Activated naive CD4-positive, alpha-beta T cell (primary cell): ENCODE measurements at places on chromosomes 12 and 14.

GRCh38 chr12:1977109-1977508 is 27.1 kb downstream of the DCP1B start:
- no peak for DNase-seq

DNA sequence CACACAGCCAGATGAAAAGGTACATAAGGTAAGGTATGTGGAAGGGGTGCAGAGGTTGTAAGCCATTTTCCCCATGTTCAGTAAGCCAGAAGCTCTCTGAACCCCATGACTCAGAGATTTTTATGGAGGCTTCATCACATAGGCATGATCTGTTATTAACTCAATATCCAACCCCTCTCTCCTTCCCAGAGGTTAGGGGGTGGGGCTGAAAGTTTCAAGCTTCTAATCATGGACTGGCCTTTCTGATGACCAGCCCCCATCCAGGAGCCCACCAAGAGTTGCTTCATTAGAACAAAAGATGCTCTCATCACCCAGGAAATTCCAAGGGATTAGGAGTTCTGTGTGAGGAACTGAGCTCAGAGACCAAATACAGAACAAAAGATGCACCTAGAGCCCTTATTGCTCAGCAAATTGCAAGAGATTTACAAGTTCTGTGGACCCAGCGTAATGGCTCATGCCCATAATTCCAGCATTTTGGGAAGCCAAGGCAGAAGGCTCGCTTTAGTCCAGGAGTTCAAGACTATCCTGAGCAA is 103.2 kb upstream of the DAAM1 start:
- DNase-seq: no peak

GRCh38 chr12:12736759-12737676 is 19.9 kb downstream of the CDKN1B start:
- DNase-seq: no peak

- no peak for DNase-seq
These were observed 5.9 kb upstream of the TMEM119 start for GRCh38 chr12:108603743-108604142.

DNA sequence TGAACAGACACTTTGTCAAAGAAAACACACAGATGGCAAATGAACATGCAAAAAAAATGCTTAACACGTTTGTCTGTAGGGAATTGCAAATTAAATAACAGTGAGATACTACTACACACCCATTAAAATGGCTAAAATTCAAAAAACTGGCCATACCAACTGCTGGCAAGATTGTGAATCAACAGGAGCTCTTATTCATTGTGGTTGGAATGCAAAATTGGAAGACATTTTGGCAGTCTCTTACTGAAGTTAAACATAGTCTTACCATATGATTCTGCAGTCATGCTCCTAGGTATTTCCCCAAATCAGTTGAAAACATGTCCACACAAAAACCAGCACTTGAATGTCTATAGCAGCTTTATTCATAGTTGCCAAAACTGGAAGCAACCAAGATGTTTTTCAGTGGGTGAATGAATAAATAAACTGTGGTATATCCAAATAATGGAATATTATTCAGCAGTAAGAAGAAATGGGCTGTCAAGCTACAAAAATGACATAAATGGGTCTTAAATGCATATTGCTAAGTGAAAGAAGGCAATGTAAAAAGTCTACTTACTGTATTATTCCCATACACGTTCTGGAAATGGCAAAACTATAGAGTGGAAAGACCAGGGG is 91.4 kb downstream of the PLEKHA5 start:
- DNase-seq: no peak

DNA sequence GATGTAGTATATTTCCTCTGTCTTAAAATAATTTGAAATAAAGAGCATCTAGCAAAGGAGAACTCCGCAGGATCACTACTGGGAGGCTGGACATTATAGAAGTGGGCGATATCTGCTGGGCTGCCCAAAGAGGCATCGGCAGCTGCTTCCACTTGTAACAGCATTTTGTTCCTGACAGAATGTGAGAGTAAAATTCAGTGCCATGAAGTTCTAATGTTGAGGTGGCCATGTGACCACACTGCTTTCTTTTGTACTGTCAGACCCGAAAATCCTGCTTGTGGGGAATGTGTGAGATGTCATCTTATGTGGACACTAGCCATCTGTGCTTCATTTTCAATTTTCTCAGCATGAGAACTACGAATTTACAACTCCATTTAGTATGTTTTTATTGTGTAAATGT is 151.9 kb downstream of the ACSS3 start:
- DNase-seq: no peak

DNA sequence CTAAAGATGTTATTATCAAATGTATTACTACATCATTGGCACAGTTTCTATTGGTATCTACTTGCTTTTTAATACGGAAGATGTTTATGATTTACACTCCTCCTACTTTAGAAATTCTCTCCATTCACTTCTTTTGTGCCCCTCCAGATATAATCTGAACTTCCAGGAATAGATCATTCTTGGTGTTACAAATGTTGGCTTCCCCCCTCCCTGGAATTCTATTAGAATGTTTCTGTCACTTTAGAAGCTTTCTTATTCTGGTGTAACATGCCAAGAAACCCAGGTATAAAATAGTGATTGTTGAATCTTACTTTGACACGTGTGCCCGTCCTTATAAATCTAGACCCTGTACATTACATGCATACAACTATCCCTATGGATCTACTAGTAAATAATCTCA is 1.2 kb upstream of the WDR20 start:
- DNase-seq: no peak

GRCh38 chr12:116968986-116969385 is 58.2 kb downstream of the FBXW8 start:
- DNase-seq: no peak

DNA sequence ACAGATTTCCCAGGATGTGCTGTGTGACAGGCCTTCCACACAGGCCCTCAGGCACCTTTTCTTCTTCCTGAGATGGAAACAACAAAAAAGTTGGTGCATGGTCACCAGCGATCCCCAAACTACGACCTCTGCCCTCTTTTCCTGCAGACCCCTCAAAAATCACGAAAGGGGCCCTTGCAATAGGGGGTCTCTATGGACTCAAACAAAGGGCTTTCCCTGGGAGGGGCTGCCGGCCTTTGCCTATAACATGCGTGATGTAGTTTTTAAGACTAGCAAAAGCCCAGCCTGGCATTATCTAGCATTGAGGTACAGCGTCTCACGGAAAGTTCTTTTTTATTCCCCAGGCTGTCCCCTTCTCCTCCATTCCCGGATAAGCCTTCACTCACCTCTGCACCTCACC is 71.2 kb downstream of the DIO3 start:
- no peak for DNase-seq

GRCh38 chr14:95225251-95225887 is 68.0 kb upstream of the DICER1 start:
- no peak for DNase-seq

GRCh38 chr12:16474801-16475200 is 127.4 kb downstream of the MGST1 start:
- no peak for DNase-seq

DNA sequence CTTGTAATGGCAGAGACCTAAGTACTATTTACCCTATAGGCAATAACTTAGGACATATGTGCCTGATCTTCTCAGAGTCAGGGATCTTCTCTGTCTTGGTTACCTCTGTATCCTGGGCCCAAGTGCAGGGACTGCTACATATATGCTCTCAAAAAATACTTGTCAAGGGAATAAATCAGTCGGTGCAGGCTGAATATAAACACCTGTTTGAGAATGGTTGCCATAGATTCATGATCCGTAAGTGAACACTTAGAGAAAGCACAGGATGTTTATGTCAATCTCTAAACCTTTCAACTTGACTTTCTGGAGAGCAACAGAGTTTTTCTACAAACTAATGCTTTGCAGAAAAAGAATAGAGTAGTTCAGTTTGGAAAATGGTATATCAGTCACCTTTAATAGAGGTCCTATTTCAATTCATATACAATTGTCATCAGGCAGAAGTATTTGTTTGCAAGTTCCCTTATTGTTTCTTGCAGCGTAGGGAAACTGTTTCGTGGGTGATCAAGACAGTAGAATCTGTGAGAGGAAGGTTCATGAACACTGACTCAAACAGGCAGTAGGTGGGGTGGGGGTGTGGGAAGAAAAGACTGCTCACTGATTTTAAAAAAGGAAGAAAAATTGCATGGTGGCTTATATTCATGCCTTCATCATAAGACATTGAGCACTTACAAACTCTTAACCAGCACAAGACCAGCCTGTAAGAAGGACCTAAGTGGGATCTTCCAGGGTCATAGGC is 6.0 kb upstream of the UBE2N start:
- no peak for DNase-seq

DNA sequence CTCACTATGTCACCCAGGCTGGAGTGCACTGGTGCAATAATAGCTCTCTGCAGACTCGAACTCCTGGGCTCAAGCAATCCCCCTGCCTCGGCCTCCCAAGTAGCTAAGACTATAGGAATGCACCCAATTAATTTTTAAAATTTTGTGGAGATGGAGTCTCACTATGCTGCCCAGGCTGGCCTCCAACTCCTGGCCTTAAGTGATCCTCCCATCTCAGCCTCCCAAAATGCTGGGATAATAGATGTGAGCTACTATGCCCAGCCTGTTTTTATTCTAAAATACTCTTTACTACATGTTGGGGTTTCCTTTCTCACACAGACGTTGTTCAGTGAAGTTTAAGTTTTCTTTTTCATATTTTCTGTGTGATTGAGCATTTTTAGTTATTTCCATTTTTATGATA is 60.9 kb upstream of the DUSP6 start:
- no peak for DNase-seq

DNA sequence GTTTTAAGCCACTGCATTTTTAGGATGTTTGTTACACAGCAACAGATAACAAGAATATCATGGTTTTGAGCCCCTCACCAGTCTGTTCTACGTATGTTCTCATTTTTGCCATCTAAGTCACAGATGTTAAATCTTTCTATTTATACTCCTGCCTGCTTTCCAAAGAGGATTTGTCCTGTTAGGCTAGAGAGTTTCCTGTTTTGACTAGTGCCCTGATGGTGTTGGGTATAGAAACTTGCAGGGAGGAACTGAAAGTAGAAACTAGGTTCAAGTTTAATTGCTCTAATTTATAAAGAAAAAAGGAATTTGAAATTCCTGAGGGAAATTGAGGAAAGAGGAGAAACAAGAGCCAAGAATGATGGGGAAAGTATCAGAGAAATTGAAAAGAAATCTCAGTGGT is 74.4 kb upstream of the COCH start:
- no peak for DNase-seq

DNA sequence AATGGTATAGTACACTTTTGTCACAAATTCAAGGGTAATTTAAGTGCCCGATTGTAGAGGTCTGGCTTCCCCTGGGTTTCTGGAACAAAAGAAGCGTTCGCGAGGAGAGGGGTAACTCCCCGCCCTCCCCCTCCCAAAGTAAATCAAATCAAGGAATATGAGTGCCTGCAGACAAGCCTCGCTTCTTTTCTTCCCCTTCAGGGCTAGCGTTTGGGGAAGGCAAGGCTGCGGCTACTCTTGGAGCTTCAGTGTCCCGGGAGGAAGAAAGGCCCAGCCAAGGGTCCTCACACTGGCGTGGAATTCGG is 456 bp upstream of the TMPO start:
- DNase-seq: no peak

GRCh38 chr14:60654334-60654821 is 5.1 kb upstream of the SIX1 start:
- DNase-seq: no peak

DNA sequence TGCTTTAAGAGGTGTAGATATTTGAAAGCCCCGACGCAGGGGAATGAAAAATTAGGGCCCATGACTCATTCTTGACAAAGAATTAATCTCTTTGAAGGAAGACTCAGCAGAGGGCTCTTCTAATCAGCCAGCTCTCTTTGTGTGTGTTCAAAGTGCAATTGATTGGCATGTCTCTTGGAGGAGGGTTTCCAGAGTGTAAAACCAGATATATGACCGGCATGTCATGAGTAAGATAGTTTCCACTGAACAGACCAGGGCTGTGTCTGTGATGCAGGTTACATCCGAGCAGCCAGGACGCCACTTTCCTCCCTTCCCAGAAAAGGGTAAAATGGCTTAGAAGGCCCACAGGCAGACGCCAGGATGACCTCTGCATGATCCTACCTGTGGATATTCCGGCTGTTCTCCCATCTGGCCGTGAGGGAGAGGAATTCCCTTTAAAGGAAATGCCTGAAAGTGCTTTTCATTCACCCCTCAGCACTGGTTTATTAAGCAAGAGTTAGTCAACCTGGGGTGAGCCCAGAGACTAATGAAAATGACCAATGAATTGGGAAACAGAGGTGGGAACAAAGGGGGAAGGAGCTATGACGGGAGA is 7.2 kb upstream of the KRT75 start:
- no peak for DNase-seq

GRCh38 chr14:55580470-55581341 is 699 bp downstream of the KTN1 start:
- peak; percentile 19 for DNase-seq

GRCh38 chr14:95260537-95261361 is 59.0 kb downstream of the CLMN start:
- no peak for DNase-seq

- no peak for DNase-seq
These were observed 40.8 kb upstream of the SPTLC2 start for GRCh38 chr14:77657280-77657679.

DNA sequence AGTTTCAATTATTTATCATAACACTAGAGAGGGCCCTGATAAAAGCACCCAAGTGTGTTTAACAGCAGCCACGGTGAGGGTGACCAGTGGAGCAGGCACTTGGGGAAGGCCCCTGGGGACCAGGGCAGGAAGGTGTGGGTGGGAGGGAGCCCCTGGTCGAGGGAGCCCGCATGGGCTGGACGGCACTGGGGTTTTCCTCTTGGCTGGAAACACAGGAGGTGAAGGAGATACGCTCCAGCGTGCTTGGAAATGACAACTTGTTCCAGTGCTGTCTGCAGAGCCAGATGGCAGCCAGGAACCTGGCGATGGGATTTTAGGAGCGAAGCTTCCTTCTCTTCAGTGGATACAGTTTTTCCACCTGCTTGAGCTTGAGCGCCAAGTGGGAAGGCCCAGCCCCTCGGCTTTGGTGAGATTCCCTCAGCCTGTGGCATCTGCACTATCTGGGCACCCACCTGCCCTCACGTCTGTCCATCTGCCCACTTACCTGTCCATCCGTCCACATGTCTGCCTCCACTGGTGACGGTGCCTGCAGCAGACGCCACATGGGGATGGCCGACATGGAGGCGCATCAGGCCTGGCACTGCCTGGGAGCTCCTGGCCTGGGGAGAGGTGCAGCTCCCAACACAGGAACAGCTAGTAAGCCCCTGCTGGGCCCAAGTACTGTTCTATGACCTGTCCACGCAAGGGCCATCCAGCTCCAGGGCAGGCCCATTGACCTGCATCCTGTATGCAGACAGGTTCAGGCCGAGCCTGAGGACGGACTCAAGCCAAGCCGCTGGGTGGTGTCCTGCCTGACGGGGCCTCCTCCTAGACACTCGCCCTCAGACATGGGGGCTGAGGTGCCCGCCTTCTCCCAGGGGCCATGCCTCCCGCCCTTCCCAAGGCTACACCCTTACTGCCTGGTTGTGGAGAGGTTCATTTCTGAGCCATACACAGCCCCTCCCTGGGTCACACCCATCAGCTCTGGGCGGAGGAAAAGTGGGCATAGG is 192.2 kb upstream of the C14orf180 start:
- no peak for DNase-seq

DNA sequence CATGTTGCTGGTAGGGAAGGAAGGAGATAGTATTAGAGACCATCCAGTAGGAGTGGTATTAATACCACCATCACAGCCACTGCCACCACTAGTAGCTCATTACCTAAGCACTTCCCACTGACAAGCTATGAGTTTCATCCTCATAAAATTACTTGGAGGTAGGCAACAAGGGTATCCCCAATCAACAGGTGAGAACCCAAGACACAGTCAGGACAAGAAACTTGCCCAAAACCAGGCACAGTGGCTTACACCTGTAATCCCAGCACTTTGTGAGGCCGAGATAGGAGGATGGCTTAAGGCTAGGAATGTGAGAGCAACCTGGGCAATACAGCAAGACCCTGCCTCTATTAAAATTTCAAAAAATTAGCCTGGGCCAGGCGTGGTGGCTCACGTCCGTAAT is 5.5 kb downstream of the ADCY6 start:
- no peak for DNase-seq
